ENCODE measurements at places on chromosomes 3 and 15. TPM values are rescaled to one million over a fixed set of nuclear protein-coding genes. Genes with fewer than 3 reads are reported as not detected.

DNA sequence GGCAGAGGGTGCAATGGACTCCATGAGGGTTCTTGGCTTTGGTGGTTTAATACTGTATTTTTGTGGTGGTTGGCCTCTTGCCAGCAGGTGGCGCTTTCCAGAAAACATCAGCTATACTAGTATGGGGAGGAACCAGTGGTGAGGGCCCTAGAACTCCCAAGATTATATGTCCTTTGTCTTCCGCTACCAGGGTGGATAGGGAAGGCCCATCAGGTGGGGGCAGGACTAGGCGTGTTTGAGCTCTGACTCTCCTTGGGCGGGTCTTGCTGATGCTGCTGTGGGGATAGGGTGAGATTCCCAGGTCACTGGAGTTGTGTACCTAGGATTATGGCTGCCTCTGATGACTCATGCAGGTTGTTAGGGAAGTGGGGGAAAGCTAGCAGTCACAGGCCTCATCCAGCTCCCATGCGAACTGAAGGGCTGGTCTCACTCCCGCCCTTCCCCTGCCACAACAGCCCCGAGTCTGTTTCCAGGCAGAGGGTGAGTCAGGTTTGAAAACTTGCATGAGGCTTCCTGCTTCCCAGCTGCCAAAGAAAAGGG, 357.7 kb downstream of the OTOL1 start:
- DNase-seq = no peak

The CD276 gene
- total RNA-seq = 24.5 TPM

The TJP1 gene
- 48.7 TPM for total RNA-seq

The TRPM1 gene
- not detected for total RNA-seq

GRCh38 chr3:69292185-69292584, 93.7 kb downstream of the FRMD4B start:
- no peak for DNase-seq

DNA sequence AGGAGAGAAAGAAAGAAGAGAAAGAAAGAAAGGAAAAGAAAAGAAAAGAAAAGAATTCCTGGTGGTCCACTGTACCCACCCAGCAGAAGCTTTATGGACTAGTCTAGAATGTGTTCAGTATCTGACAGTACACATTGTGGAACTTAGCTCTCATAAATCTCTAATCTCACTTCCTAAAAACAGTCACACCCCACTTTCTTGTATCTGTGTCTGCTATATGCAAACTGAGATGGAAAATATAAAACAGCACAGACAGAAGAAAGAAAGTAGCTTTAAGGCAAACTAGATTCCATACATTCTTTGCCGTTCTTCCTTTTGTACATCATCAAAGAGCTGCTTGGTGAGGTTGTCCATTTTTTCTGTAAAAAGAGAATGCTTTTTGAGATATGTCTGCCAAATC, 41.1 kb upstream of the GNB5 start:
- DNase-seq = no peak

DNA sequence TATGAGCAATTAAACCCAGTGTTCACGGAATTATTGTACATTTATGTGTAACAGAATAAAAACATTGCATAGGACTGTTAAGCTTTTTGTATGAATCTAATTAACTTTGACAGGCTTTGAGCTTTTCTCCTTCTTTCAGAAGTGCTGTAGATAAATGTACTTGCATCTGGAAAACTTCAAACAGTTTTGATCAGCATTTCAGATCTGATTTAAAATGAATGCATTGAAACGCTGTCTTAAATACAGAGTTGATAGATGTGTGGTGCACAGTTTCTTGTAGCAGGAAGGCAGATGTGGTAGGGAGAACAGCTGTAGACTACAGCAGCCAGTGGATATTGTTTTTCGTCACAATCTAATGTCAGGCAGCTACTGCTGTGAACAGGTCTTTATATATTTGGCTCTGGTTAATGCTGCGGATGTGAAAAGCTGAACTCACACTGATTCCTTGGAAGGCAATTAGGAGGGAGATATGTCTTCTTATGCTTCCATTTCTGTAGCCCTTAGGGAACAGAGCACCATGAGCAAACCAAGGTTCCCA, 193.8 kb upstream of the GOLIM4 start:
- no peak for DNase-seq

- no peak for DNase-seq
Measured at GRCh38 chr15:57285386-57285785, 90.9 kb upstream of the CGNL1 start.

- DNase-seq = no peak
Measured at GRCh38 chr3:45026038-45026437, at the start of gene CLEC3B. CLEC3B (plus strand) TSS chr3:45026303; CDS start chr3:45026363, 60 bp downstream.

The SFMBT1 gene
- total RNA-seq = 25.6 TPM

DNA sequence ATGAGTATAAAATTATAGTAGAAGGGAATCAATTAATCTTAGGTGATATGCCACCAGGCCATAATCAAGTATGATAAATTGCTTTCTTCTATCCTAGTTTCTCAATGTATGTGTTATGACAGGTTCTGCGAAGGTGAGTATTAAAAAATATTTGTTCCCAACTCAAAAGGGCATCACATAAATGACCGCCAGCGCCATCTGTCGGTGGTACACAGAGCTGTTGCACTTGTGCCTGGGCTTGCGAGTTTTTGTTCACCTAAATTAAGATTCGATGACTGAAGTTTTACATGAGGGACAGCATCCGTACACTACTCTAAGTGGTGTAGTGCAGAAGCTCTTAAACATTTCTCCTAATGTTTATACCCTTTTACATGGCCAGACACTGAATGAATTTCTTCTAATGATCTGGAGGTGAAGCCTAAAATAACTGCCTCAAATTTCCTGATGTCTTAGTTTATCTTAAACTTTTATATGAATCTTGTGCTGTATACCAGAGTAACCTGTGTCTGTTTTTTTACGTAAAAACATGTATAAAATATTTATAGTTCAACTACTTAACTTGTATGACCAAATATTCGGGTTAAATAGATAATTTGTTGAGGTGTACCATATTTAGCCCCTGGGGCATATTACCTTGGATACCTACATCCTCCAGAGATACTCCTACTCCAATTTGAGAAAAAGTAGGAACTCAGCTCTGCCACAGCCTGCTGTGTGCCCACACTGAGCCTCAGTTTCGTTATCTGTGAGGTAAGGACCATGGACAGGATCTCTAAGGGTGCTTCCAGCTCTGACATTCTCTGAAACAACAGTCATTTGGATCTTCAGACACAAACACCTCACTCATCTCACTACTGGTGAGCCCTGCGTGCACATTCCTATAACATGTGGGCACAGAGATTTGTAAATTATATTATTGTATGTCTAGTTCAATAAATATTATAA, 365.6 kb downstream of the MAGI1 start:
- DNase-seq = no peak

DNA sequence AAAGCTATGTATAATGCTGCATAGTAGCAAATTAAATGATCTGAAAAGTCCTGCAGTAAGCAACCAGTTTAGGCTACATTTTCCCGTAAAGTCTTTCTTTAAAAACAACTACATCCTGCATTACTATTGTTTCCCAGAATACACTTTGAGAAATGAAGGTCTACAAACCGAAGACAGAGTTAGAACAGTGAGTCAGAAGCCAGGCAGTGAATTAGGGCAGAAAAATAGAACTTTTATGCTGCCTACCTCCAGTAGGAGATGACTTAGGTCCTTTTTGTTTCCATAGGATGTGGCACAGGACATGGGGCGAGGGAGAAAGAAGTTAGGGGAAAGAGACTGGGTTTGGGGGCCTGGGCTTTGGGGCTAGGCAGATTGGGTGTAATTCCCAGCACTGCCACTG, 127.3 kb downstream of the PPM1L start:
- DNase-seq = no peak

GRCh38 chr3:107212618-107213017, 164.6 kb upstream of the CCDC54 start:
- no peak for DNase-seq

DNA sequence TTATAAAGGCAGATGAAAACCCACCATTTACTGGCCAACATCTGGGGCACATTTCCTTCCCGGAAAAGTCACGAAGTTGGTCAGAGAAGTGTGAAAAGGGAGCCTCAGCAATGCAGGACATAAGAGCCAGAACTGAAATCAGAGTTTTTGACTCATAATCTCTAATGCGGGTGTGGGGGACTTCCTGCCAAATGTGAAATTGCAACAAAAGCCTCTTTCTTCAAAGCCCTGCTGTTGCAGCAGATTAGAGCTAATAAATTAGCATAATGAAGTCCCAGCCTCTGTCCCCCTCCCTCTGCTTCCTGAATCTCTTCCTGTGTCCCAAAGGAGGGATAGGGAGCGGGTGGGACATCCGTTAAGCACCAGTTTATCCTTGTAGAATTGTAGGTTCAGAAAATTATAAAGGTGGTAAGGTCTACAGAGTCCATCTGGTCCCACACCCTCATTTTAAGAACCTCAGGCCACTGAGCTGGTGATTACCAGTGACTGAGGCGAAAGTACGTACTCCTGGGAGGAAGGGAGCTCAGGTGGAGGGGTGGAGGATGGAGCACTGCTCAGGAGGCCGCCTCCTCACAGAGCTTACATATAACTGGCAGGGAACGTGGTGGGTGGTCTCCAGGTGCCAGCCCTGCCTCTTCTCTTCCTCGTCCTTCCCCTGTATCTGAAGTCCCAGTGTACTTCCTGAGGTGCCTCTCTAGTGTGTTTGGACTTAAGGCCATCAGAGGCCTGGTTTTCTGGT, 35.0 kb downstream of the ST6GAL1 start:
- DNase-seq = no peak

The WDR5B gene
- 9.8 TPM for total RNA-seq

DNA sequence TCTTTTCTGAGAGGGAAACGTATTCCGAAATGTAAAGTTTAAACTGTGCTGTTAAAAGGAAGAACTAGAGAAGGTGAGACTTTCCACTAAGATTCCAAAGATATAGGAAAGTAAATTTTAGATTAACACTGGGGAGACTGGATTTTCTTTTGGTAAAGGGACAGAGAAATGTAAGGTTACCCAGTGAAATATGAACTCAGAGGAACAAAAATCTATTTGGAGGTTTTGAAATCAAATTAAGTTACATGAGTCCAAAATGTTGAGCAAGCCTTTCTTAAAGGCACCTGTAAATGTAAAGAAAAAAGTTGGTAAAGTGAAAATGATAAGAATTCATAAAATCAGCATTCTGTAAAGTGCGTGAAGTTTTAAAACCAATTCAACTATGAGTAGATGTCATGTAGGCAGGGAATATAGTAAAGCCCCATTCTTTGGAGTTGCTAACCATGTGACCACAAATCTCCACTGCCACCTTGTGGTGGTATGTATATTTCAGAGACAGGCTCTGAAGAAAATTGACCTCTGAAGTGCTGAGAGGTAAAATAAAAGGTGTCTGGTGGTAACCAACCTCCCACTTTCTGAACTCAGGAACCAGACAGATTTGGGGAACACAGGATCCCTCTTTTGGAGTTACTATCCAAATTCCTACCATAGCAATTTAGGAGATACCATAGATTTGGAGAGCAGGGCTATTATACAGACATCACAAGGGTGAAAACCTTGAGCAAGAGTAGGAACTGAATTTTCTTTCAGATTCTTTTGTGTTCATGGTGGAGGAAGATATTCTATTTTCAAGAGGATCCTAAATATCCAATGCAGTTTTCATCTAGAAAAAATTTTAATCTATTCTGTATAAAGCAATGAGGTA, 215.3 kb downstream of the ROBO2 start:
- no peak for DNase-seq

- DNase-seq = no peak
Measured at GRCh38 chr3:137066092-137066491, 108.3 kb downstream of the IL20RB start.

The CCDC14 gene
- total RNA-seq = 99.5 TPM

- no peak for DNase-seq
Measured at GRCh38 chr3:46085421-46086082, 58.3 kb upstream of the XCR1 start.

The ITPKA gene
- total RNA-seq = 0.31 TPM

- DNase-seq = no peak
Measured at GRCh38 chr3:13462822-13463221, 17.3 kb upstream of the HDAC11 start.

DNA sequence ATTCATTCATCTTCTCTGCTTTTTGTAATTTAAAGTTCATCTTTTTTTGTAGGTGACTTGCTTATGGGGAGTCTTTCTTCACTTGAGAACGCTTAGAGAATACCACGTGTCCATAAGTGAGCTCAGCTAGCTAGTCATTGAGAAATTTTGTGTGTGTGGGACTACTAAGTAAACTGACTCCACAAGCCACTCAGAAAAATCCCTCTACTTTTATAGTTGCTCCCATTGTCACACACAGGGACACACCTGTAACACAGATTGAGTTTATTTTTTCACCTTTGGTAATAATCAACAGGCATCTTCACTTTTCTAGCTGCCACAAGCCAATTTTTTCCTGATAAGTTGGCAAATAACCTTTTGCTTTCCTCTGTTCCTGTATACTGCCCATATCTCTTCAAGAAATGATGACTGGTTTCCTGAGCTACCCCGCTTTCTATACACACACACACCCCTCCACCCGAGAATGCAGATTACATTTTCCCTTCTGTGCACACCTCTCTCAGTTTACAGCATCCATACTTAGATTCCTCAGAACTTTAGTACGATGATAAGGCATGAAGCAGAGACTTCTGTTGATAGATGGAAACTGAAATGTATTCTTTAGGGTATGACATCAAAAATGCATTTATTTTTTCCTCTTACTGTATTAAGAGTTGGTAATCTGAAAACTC, 4.6 kb downstream of the TSC22D2 start:
- DNase-seq = no peak

DNA sequence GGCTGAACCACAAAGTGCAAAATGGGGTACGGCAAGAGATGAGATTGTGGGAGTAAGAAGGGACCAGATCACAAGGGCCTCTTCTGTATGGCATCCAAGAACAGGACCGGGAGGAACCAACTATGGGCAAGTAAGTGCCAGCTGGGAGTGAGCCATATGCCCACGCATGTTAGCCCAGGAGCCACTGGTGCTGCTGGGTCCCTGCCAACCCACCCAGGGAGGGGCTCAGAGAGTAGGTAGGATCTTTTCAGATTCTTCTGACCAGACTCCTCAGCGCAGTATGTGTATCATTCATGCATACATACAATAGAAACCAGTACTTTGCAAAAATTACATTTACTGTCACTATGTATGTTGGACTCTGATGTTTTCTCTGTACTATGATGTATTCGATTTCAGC, 54.0 kb downstream of the RAB11A start:
- DNase-seq = no peak

The GOLGA8G gene
- not detected for total RNA-seq

- DNase-seq = no peak
Measured at GRCh38 chr3:11288786-11289637, 16.8 kb downstream of the ATG7 start.

The AGBL1 gene
- total RNA-seq = 0.47 TPM

GRCh38 chr15:92059036-92059970, 205.8 kb downstream of the SLCO3A1 start:
- DNase-seq = no peak

GRCh38 chr3:113831103-113831355, 7.6 kb upstream of the GRAMD1C start:
- no peak for DNase-seq

The ZNF502 gene
- 15.0 TPM for total RNA-seq

The BCL2A1 gene
- 0.94 TPM for total RNA-seq

- DNase-seq = no peak
Measured at GRCh38 chr15:93852761-93853160, 378.6 kb upstream of the MCTP2 start.
